Activated CD4-positive, alpha-beta T cell treated with anti-CD3 and anti-CD28 coated beads, Interleukin-2, amount 50 U/mL, for 4 hours (primary cell): ENCODE measurements at places on chromosomes 16 and 17.

GRCh38 chr17:4411201-4411600 lies 22.5 kb upstream of the SPNS3 start:
- DNase-seq = no peak

DNA sequence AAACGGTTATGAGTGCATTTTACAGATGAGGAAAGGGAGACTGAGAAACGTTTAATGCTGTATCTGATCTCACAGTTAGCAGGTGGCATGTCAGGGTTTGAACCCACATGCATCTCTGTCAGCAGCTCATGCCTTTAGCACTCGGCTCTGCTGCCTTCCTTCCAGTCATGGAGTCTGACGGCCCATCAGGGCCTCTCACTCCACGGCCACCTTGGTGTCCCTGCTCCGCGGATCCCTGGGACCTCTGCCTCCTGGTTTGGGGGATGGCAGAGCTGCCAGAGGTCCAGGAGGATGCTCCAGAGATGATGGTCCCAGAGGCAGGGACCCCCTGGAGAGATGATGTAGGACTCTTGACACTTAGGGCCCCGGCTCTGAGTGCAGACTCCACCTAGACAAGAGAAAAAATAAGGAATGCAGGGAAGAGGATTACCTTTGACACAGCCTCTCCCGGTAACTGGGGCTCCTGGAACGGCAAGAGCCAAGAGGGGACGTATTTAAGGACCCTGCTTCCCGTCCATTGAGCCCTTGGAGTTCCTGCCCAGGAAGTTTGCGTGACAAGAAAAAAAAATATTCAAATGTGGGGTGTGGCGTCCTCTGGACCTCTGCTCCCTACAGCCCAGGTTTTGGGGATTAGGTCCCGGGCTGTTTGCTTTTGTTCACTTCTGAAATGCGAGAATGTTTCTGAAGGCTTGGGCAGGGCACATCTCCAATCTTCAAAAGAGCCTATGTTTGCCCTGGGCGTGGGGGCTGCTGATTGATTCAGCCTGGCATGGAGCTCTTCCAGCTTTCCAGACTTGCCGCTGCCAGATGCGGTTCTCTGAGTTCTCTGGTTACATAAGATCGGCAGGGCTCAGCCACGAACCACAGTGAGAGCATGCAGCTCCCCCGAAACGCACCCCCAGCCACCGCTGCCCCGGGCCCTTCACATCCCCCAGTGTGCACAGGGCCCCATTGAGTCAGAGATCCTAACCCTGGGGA lies at the start of gene ALDH3A1:
Gene ALDH3A1, minus strand, starts transcription at position 470 of the 978 bp plus-strand sequence. CDS start 3,169 bp downstream, outside the sequence.
- DNase-seq = no peak

- no peak for DNase-seq
Measured at GRCh38 chr17:44065668-44066203, 735 bp downstream of the LSM12 start.

GRCh38 chr16:56773532-56773931 lies 43.6 kb downstream of the NUP93 start:
- no peak for DNase-seq

DNA sequence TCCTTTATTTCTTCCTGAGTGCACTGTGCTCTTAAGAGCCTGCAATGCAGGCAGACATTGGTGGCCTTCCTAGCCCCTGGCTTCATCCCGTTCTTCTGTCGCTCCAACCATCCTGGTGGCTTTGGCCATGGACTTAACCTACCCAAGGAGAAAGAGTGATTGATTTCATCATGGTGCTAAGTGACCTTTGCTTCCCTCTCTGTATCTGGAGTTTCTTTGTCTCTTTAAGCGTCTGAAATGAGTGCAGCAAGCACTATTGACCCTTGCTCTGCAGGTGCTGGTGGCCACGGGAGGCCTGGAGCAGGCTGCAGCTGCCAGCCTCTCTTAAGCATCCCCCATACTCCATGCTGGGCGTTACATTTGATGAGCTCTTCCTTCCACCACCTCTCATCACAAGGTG lies 60.5 kb downstream of the RAP1GAP2 start:
- DNase-seq = no peak

DNA sequence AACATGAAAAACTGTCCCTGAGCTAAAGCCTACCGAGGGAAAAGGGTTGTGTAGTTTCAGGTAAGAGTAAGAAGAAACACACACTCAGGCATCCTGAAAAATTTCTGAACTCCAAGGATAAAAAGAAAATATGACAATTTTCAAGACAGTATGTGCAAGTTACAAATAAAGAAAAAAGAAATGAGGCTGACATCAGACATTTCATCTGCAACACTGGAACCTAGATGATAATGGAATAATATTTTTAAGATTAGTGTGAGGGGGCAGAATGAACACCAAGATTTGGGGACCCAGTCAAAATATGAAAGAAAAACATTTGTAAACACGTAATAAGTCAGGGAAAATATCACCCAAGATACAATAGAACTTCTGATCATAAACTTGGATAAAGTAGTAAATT lies 135.9 kb upstream of the PSMD7 start:
- DNase-seq = no peak

GRCh38 chr17:48510761-48511604 lies 19.8 kb downstream of the HOXB1 start:
- peak; percentile 12 for DNase-seq

DNA sequence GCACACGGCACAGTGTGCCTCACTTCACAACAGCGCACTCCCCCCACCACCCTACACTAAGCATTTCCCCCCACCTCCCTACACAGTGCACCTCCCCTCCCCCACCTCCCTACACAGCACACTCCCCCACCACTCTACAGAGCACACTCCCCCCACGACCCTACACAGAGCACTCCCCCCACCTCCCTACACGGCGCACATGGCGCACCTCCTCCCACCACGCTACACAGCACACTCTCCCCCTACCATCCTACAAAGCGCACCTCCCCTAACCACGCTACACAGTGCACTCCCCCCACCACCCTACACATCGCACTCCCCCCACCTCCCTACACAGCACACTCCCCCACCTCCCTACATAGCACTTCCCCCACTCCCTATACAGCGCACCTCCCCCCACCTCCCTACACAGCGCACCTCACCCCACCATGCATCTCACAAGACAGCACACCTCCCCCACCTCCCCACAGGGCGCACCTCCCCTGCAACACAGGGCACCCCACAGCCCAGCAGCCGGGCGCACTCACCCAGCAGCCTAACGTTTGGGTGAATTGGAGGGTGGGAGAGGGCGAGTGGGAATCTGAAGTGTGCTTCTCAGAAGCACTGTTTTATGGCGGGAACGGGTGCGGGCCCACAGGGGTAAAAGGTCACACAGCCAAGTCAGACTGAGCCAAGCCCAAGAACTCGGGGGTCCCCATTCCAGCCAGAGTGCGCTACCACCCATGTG lies 10.3 kb downstream of the KNOP1 start:
- DNase-seq = no peak

DNA sequence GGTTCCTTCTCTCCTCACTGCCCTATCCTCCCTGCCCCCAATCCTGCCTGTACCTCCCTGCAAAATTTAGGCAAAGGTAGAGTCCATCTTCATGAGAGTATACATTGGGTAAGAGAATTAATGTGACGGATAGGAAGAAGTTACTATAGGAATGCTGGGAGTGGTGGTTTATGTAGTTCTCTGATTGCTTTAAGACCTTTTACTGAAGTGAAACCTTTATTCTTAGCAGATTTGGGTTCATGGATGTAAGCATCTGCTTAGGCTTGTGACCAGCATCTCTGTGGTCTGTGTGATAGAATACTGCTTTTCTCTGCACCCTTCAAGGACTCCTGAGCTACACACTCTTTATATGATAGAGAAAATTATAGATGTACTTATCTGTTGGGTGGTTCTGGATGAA lies 127.3 kb downstream of the PRKCA start:
- DNase-seq = no peak

GRCh38 chr17:43211480-43212402 lies at the start of gene TMEM106A:
TMEM106A (plus strand) TSS chr17:43211875; CDS start chr17:43213042, 1,167 bp downstream.
- peak; percentile 64 for DNase-seq

DNA sequence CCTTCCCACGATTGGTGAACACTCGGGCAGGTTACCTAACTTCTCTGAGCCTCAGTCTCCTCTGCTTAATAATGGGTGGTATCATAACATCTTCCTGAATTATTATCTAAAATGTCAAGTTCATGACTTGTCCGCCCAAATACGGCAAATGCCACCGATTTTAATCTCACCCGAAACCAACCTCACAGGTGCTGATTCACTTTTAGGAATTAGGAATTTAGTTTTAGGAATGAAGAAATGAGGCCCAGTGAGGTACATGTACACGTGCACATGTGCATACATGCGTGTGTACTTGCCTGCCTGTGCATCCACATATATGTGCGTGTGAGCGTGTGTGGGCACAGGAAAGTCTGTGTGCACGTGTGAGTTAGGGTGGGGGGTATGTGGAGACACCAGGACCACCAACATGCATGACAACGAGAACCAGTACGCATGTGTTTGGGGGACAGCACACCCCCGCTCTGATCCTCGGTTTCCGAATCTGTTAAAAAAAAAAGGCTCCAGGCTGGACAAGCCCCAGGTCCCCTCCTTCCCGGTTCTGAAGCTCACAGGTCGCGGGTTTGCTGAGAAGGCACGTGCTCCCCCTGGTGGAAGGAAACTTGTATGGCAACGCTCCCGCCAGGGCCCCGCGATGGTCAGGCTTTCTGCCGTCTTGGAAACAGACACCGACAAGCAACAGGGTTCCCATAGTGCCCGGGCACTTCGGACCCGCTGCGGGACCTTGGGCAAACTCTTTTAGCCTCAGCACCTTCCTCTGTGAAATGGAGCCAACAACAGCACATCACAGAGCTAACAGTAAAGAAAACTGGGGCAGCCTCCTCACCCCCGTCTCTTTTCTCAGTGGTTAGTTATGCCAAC lies 219.2 kb downstream of the RBFOX3 start:
- peak; percentile 59 for DNase-seq

DNA sequence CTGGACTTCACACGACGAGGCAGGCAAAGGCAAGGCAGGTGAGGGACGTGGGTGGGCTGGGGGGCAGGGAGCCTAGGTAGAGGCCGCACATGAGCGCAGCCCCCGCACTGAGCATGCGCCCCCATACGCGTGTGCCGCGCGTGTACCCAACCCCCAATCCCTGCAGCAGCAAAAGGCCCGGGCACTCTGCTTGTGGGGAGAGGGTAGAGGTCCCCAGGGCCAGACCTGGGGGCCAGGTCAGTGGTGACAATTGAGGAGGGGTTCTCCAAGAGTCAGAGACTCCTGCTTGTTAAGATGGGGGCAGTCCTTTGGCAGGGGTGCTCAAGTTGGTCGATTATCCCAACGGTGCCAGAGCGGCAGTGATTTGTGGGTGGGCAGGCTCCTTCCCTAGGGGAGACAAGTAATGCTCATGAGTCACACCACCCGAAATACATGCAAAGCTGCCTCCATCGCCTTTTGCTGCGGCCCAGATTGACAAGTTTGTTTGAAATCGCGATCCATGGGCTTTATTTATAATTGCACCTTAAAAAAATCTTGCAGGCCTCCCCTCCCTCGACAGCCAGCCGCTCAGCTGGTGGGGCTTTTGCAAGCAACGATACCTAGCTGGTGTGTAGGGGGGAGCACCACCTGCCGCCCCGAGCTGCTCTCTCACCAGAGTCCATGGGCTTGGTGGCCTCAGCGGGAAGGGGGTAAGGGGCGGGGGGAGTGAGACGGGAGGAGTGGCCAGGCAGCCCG lies 1.1 kb upstream of the GIT1 start:
- no peak for DNase-seq

- DNase-seq = no peak
Measured at GRCh38 chr17:80792373-80792781, 199.3 kb upstream of the CHMP6 start.

GRCh38 chr17:8740486-8740885 lies 4.2 kb downstream of the CCDC42 start:
- peak; percentile 10 for DNase-seq

GRCh38 chr17:16040710-16041251 lies 41.2 kb downstream of the TTC19 start:
- DNase-seq = no peak

- DNase-seq = no peak
Measured at GRCh38 chr16:11674001-11674817, 6.0 kb downstream of the SNN start.

DNA sequence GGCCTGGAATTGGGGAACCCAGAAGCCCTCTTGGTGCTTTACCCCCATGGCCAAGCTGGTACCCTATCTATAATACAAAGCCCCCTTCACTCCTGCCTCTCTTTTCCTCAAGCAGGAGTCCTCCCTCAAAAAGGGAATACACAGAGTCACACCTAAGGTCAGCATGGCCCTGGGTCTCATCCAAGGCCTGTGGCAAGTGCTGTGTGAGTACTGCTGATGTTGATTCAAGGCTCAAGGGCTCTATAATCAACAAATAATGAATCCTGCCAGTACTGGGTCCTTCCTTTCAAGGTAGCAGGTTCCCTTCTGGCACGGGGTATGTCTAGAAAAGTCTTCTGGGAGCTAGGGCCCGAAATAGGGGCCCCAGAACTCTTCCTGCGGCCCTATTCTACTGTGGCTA lies 187.3 kb downstream of the CYB561 start:
- DNase-seq = no peak

DNA sequence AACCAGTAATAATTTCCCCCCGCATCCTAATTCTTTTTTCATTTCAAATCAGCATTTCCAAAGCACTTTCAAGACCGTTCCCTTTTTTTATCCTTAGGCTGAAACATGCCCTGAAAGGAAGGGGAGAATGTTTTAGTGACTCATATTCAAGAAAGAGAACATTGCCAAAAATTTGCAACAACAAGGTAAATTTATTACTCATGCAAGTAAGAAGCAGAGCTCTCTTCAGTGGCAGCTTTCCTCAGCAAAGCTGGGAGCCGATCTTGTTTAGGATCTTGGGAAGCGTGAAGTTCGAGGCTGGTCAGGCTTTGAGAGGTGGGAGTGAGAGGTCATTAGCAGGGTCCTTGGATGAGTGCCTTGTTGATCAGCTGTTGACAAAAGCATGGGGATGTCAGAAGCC lies 129.5 kb downstream of the PRKCA start:
- DNase-seq = no peak

DNA sequence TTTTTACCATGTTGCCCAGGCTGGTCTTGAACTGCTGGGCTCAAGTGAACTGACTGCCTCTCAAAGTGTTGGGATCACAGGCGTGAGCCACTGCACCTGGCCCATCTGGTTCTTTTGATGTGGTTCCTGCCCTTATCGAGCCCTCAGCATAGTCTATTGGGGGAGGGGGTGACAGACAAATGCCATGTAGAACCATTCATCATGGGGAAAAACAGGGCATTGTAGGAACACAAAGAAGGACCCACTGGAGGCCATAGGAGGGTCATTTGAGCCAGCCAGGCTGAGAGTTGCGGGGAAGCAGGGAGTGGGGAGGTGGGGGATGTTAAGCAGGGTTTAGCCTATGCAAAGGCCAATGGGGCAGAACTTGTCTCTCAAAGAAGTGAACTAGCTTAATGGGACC lies 11.9 kb downstream of the SEC14L5 start:
- no peak for DNase-seq
